Stimulated activated CD4-positive, alpha-beta T cell treated with anti-CD3 and anti-CD28 coated beads, Interleukin-1b, Interleukin-23, amount 100 ng/mL, for 24 hours (primary cell): ENCODE measurements at places on chromosomes 5 and 9.

GRCh38 chr5:151496041-151496484 lies 48.7 kb downstream of the SLC36A1 start:
- no peak for DNase-seq

GRCh38 chr5:76114179-76114851 lies 31.1 kb downstream of the SV2C start:
- no peak for DNase-seq

- no peak for DNase-seq
Observed at GRCh38 chr5:77301447-77301883, 91.0 kb downstream of the PDE8B start.

DNA sequence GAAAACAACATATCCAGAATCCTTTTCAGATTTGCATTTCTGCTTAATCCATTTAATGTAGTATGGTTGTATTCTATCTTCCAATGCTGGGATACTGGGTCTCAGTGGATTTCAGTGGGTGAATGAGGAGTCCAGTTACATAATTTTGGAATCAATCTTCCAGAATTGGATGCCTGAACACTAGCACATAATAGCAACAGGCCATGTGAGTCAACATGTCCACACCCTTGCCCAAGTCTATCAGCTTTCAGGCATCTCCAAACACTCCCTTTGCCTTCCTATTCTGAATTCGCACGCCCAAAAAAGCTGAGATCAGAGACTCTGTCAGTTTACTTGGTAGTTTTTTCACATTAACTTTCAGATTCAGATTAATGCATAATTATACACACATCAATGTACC lies 202.6 kb downstream of the TSSK1B start:
- DNase-seq: no peak

DNA sequence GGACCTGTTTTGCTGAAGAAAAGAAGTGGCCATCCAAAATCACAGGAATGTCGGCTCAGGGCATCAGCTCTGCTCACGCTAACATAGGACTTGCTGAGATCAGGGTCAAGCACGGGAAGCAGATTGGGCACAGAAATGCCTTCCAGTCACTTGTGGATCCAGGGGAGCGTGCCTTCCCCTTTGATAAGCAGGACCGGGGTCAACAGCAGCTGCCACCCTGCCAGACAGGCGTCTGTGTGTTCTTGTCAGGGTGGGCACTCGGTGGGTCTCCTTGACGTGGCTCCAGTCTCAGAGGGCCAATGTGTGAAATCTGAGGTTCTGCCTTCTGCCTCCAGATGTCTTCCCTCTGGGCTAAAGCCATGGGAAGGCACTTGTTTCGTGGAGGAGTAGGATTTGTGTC lies 313.7 kb upstream of the IRX4 start:
- no peak for DNase-seq
